ENCODE measurements at places on chromosomes 7 and 10. TPM values are rescaled to one million over a fixed set of nuclear protein-coding genes. Genes with fewer than 3 reads are reported as not detected.

The CLEC5A gene
- total RNA-seq, result not detected

The ACTL6B gene
- not detected for total RNA-seq

The PSPH gene
- total RNA-seq, result 180 TPM

The RNF32 gene
- 1.2 TPM for total RNA-seq

The GCK gene
- total RNA-seq, result 0.62 TPM

The AOAH gene
- total RNA-seq, result not detected

The CYP2W1 gene
- total RNA-seq, result not detected

All from uterine smooth muscle cell (primary cell).